Activated naive CD8-positive, alpha-beta T cell treated with anti-CD3 and anti-CD28 coated beads, Interleukin-2, amount 50 U/mL, for 24 hours (primary cell): ENCODE measurements at places on chromosomes 4 and X.

DNA sequence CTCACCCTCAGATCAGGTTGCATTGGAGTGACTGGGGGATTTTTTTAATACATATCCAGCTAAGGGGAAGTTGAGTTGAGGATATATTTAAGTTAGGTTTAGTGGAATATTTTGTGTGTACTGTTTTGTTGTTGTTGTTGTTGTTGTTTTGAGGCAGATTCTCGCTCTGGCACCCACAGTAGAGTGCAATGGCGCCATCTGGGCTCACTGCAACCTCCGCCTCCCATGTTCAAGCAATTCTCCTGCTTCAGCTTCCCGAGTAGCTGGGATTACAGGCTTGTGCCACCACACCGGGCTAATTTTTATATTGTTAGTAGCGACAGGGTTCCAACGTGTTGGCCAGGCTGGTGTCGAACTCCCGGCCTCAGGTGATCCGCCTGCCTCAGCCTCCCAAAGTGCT is 38.6 kb upstream of the ATP6AP2 start:
- no peak overlapping the region for H3K27ac ChIP-seq
- no peak overlapping the region for H3K4me3 ChIP-seq
- H3K36me3 ChIP-seq = no peaks in the 10 kb centered on the region

GRCh38 chrX:56572975-56573374 is 9.5 kb downstream of the UBQLN2 start:
- no peak overlapping the region for H3K27ac ChIP-seq
- H3K27me3 ChIP-seq = no peaks in the 10 kb centered on the region
- peaks cover 57% of the 10 kb centered on the region for H3K4me1 ChIP-seq
- DNase-seq = no peak
- H3K36me3 ChIP-seq = peaks cover 42% of the 10 kb centered on the region
- H3K4me3 ChIP-seq = no peak overlapping the region

- no peaks in the 10 kb centered on the region for H3K4me1 ChIP-seq
- DNase-seq = no peak
- no peak overlapping the region for H3K4me3 ChIP-seq
- H3K36me3 ChIP-seq = no peaks in the 10 kb centered on the region
- H3K27me3 ChIP-seq = no peaks in the 10 kb centered on the region
Observed at GRCh38 chr4:31146366-31146765, 426.2 kb downstream of the PCDH7 start.

DNA sequence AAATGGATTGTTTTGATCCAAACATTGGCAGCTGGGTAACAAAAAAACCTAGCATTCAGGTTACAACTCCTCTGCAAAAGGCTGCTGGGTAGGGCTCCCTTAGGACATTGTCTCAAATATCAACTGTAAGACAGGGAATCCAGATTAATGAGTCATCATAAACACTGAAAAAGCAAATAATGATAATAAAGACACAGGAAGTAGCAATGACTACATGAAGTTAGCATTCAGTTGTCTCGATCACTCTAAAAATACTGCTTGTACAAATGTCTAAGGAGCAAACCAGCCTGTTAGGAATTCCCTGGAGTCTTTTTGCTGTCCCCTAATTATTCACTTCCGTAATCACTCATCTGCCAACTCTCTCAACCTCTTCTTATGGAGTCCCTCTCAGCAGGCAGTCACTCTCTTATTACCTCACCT is 259.2 kb downstream of the GPC3 start:
- H3K27me3 ChIP-seq = no peaks in the 10 kb centered on the region
- H3K4me1 ChIP-seq = peaks cover 10% of the 10 kb centered on the region
- H3K36me3 ChIP-seq = no peaks in the 10 kb centered on the region
- H3K27ac ChIP-seq = no peak overlapping the region
- no peak for DNase-seq

DNA sequence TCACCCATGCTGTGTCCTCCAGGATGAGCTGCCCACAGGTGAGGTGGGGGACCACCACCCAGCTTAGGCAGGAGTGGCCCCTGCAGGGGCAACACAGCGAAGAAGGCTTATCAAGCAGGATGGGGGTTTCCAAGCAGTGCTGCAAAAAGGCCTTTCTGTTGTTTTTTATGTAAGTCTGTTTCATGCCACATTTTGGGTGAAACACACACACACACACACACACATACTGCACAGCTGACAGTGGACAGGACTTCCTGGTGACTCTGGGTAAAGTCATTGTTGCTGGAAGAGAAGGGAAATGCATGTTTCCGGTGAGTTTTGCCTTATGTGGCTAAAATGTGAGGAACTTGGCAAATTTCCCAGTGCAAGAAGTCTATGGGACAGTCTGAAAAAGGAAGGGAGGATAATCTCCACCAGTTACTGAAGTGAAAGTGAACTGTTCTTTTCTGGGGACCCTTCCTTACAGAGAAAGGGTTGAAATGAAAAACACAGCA is 119.2 kb downstream of the IRF2 start:
- no peaks in the 10 kb centered on the region for H3K27me3 ChIP-seq
- no peak overlapping the region for H3K27ac ChIP-seq
- H3K4me3 ChIP-seq = no peak overlapping the region
- H3K4me1 ChIP-seq = peaks cover 30% of the 10 kb centered on the region
- H3K36me3 ChIP-seq = no peaks in the 10 kb centered on the region

DNA sequence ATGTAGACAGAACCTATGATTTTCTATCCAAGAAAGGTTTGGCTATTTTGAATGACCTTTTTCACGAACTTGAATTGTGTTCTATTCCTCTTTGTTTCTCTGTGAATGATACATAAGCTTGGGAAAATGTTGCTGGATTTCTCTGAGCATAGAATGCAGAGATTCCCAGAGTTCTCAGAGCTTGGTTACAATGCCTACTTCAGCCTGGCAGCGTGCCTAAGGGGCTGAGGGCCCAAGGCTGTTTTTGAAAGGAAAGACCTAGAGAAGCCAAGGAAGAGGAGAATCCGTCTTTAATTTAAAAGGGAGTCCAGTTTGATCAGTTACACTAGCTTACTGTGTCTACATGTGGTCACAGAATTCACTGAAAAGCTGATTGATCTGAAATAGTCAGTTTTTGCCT is 55.3 kb upstream of the CXorf51B start:
- no peaks in the 10 kb centered on the region for H3K4me1 ChIP-seq
- no peak overlapping the region for H3K4me3 ChIP-seq
- DNase-seq = no peak

DNA sequence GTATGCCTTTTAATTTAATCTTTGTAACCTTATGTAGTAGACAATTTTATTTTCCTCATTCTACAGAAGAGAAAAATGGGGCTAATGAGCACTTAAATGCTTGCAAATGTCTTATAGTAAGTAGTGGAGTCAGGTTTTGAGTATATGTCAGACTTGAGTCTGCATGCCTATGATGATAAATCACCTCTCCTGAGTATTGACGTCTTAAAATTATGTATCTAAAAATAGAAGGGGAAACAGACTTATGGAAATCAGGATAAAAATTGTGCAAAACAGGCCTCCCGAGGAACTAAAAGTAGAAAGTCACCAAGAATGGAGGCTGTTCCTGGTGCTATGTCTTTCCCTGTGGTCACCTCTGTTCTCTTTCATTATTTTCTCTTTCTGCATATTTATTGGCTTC is 92.7 kb downstream of the STIM2 start:
- peaks cover 24% of the 10 kb centered on the region for H3K36me3 ChIP-seq
- H3K27ac ChIP-seq = no peak overlapping the region
- no peaks in the 10 kb centered on the region for H3K27me3 ChIP-seq
- H3K4me3 ChIP-seq = no peak overlapping the region
- DNase-seq = no peak

DNA sequence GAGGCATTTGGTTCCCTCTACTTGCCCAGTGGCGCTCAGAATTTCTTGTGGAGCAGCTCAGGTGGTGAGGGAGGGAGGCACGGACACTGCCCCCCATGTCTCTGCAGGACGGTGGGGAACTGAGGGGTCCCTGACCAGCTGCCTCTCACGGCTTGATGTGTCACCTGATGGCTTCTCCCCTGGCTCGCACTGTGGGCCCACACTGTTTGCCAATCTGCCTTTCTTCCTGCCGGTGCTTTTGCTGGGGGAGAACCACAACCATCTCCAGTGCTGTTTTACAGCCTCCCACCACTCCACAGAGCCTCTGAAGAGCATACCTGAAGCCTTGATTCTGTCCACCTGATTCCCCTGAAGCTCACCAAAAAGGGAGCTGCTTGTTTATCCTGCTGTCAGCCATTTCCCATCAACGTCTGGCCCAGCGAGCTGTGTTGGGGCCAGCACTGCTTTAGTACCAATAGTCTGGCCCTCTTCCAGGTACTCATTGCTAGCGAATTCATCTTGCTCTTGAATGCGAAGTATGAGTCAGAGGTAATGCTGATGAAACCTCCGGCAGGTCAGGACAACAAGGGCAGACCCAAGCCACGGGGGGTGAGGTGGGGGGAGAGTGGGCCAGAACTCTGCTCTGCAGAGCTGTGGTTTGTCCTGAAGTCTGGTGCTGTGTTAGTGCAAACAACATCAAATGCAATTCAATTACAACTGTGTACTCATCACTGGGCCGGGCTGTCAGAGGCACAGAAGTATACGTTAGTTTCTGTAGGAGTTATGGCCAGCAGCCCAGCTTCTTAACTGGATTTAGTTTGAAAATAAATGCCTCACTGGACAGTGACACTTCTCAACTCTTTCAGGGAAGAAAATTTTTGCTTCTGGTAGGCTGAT is 208.3 kb upstream of the JADE1 start:
- H3K27ac ChIP-seq = no peak overlapping the region
- no peak overlapping the region for H3K4me3 ChIP-seq
- H3K4me1 ChIP-seq = no peaks in the 10 kb centered on the region
- no peaks in the 10 kb centered on the region for H3K36me3 ChIP-seq

- no peak for DNase-seq
- no peaks in the 10 kb centered on the region for H3K4me1 ChIP-seq
- no peaks in the 10 kb centered on the region for H3K27me3 ChIP-seq
- H3K27ac ChIP-seq = no peak overlapping the region
- H3K4me3 ChIP-seq = no peak overlapping the region
Observed at GRCh38 chr4:125266901-125267604, 47.7 kb upstream of the FAT4 start.

DNA sequence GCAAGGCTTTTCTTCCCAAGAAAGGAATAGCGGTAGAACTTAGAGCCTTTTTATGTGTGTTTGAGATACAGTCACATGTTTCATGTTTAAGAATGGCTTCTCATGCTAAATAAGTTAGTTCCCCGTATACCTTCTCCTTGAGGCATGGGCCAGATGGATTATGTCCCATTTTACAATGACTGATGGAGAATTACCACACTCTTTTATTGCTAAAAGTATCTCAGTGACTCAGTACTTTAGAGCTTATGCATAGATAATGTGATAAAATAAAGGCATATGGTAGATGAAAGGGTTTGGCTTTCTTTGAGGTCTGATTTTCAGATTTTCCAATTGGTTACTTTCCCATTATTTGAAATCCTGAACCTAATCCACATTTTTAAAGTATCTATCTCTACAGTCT is 121.8 kb upstream of the BMPR1B start:
- no peaks in the 10 kb centered on the region for H3K36me3 ChIP-seq
- H3K27ac ChIP-seq = no peak overlapping the region
- no peak for DNase-seq
- no peak overlapping the region for H3K4me3 ChIP-seq

- no peaks in the 10 kb centered on the region for H3K4me1 ChIP-seq
- no peaks in the 10 kb centered on the region for H3K36me3 ChIP-seq
- no peak overlapping the region for H3K27ac ChIP-seq
- H3K27me3 ChIP-seq = no peaks in the 10 kb centered on the region
- no peak overlapping the region for H3K4me3 ChIP-seq
Observed at GRCh38 chrX:68853665-68854251, 24.9 kb downstream of the EFNB1 start.

DNA sequence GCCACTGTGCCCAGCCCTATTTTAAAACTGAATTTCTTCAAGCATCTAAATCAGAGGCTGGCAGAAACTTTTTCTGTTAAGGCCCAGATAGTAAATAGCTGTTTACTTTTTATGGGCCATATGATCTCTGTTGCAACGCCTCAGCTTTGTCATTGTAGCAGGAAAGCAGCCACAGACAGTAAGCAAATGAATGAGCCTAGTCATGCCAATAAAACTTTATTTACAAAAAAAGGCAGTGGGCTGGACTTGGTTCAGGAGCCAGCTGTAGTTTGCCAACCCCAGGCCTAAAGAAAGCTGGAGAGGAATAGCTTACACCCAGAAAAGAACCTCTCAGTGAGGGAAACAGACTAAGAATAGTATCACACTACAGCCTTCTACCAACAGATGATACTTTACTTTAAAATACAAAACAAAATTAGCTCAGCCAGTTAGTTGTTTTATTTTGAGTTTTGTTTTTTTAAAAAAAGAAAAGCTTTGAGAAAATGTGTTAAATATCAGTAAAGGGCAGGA is 25.5 kb downstream of the CHST7 start:
- H3K4me3 ChIP-seq = no peak overlapping the region
- no peak for DNase-seq
- no peaks in the 10 kb centered on the region for H3K27me3 ChIP-seq
- H3K4me1 ChIP-seq = peaks cover 2% of the 10 kb centered on the region

- H3K27me3 ChIP-seq = no peaks in the 10 kb centered on the region
- H3K36me3 ChIP-seq = no peaks in the 10 kb centered on the region
- peaks cover 11% of the 10 kb centered on the region for H3K4me1 ChIP-seq
Observed at GRCh38 chrX:40947276-40947675, 138.0 kb upstream of the USP9X start.
